Hepatocyte (in vitro differentiated cells): ENCODE measurements at places on chromosomes 16 and 17. TPM values are rescaled to one million over a fixed set of nuclear protein-coding genes. Genes with fewer than 3 reads are reported as not detected.

Gene CDH16
- 2.9 and 3.2 TPM in 2 replicates for total RNA-seq

Gene TRIM37
- 20.3 and 22.8 TPM in 2 replicates for total RNA-seq

- no peak for DNase-seq
- no peak overlapping the region for H3K27ac ChIP-seq
- H3K4me3 ChIP-seq = no peak overlapping the region
- H3K36me3 ChIP-seq = no peaks in the 10 kb centered on the region
- H3K4me1 ChIP-seq = no peaks in the 10 kb centered on the region
Measured at GRCh38 chr17:9367156-9367555, 208.5 kb downstream of the STX8 start.

DNA sequence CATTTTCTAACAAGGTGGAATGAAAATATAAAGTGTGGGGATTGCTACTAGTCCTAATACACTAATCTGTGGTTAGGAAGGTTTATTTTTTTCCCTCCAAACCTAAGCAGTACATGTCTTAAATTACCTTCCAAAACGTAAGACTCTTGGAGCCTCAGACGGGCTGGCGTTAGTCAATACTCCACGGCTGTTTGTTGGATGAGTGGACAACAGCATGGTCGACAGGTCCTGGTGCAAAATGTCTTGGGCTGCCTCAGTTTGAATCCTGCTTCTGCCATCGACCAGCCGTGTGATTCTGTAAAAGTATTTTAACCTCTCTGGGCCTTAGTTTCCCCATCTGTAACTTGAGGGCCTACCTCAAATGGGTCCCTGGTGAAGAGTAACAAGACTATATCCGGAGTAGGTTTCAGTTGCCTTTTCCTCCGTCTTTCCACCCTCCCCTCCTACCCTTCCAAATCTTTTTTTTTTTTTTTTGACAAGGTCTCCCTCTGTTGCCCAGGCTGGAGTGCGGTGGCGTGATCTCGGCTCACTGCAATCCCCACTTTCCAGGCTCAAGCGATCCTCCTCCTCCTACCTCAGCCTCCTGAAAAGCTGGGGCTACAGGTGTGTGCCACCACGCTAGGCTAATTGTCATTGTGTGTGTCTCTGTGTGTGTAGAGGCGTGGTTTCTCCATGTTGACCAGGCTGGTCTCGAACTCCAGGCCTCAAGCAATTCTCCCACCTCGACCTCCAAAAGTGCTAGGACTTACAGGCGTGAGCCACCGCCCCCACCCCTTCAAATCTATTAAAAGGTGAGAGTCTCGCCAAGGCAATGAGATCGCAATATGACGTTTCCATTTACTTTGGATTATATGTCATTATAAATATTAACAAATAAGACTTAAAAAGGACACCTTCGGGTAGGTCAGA is 5.8 kb downstream of the SCGB1C2 start:
- H3K27me3 ChIP-seq = no peaks in the 10 kb centered on the region
- no peak for DNase-seq
- H3K4me3 ChIP-seq = no peak overlapping the region
- no peak overlapping the region for H3K27ac ChIP-seq
- H3K4me1 ChIP-seq = no peaks in the 10 kb centered on the region

- H3K27ac ChIP-seq = no peak overlapping the region
- H3K4me3 ChIP-seq = no peak overlapping the region
- no peaks in the 10 kb centered on the region for H3K4me1 ChIP-seq
- DNase-seq = no peak
- peaks cover under 1% of the 10 kb centered on the region for H3K27me3 ChIP-seq
Measured at GRCh38 chr16:82405736-82406135, 221.0 kb upstream of the CDH13 start.

DNA sequence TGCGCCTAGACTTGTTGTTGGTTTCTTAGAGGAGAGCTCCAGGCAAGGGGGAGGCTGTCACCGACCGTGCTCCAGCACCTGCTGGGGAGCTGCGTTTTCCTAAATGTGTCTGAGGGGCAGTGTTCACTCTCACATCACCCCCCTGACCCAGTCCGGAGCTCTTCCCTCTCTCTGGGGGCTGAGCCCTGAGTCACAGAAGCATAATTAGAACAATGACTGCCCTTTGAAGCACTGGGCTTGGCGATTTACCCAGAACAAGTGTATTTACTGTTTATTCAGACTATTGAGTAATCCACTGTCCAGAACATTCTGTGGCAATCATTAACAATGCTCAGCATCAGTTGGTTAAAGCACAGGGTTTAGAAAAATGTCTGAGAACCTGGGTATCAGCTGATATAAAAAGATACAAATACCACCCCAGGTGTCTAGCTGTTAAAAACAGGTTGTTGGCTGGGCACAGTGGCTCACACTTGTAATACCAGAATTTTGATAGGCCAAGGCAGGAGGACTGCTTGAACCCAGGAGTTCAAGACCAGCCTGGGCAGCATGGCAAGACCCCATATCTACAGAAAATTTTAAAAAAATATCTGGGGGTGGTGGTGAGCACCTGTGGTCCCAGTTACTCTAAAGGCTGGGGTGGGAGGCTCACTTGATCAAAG is 8.1 kb downstream of the CES4A start:
- no peak overlapping the region for H3K4me3 ChIP-seq
- H3K27me3 ChIP-seq = no peaks in the 10 kb centered on the region
- peaks cover 13% of the 10 kb centered on the region for H3K4me1 ChIP-seq
- peak overlapping the region; percentile 54 for H3K27ac ChIP-seq
- DNase-seq = peak; percentile 71
